Upper lobe of right lung (tissue), 1 donor: ENCODE measurements at places on chromosomes 1 and 21. TPM values are rescaled to one million over a fixed set of nuclear protein-coding genes. Genes with fewer than 3 reads are reported as not detected.

PLEKHA6 gene
- total RNA-seq, result 7.1 TPM

LCE1C gene
- total RNA-seq, result not detected

PTPN7 gene
- total RNA-seq, result 7.3 TPM

LHX8 gene
- not detected for total RNA-seq

FCAMR gene
- total RNA-seq, result not detected

CD1B gene
- total RNA-seq, result 0.61 TPM

OR2M3 gene
- not detected for total RNA-seq

- no peak overlapping the region for H3K4me3 ChIP-seq
- H3K36me3 ChIP-seq, result no peaks in the 10 kb centered on the region
- H3K27me3 ChIP-seq, result no peaks in the 10 kb centered on the region
- no peak overlapping the region for H3K27ac ChIP-seq
- DNase-seq, result no peak
- H3K4me1 ChIP-seq, result peaks cover 4% of the 10 kb centered on the region
Observed at GRCh38 chr1:31095985-31096384, 30.5 kb upstream of the PUM1 start.

DNA sequence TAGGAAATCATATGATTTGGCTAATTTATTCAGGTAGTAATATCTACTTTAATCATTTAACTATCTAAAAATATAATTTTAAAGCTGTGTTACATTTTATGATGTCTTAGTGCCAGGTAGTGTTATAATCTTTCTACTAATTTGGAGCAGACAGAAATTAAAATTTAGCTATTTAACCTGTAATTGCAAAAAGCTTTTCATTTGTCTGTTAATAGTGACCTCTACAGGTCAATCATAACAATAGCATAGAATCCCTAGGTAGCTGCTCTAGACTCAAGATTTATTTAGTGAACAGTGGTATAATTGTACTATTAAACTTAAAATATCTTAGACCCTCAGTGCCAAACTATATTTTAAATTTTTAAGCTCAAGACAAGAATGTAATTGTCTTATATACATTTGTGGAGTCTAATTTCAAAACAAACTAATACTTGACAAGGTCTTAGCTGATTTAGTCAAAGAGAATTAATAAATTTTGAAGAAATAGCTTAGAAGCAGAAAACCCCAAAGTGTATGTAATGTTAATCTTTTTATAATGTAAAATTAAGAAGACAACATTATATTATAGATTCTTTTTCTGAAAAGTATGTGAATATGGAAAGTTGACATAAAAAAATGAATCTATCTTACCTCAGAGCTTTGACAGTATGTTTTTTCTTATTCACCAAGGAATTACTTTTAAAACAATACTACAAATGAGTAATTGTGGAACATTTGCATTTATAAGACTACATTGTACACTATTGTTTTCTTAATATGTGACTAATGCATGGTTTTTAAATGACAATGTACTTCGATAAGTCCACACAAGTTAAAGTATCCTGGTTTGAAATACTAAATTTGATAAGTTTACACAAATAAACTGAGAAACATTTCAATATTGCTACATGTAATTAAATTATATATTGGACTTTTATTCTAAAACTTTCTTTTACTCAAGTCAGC is 64.1 kb upstream of the RNPC3 start:
- H3K27me3 ChIP-seq, result no peaks in the 10 kb centered on the region
- DNase-seq, result no peak

DNA sequence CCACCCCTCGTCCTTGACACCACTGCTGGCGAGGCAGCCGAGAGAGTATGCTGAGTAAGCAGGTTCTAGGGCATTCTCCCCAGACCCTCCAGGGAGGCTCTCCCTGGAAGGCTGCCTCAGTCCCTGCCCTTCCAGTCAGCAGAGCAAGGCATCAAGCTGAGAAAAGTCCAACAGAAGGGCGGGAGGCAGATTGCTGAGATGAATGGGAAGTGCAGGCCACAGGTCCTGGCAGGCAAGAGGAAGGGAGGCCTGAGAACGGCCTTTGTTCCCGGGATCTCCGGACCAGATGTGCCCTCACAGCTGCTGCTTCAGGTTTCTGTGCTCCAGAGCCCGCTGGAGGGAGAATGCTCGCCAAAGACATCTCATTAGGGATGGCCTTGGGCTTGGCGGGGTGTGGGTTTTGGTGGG is 270.0 kb upstream of the VAMP3 start:
- H3K27ac ChIP-seq, result no peak overlapping the region
- H3K4me3 ChIP-seq, result no peak overlapping the region
- no peaks in the 10 kb centered on the region for H3K4me1 ChIP-seq
- no peaks in the 10 kb centered on the region for H3K36me3 ChIP-seq
- no peaks in the 10 kb centered on the region for H3K27me3 ChIP-seq
- no peak for DNase-seq

- no peaks in the 10 kb centered on the region for H3K36me3 ChIP-seq
- DNase-seq, result peak; percentile 54
- H3K27ac ChIP-seq, result no peak overlapping the region
- no peak overlapping the region for H3K4me3 ChIP-seq
- peaks cover 9% of the 10 kb centered on the region for H3K4me1 ChIP-seq
- no peaks in the 10 kb centered on the region for H3K27me3 ChIP-seq
Observed at GRCh38 chr1:3672971-3673361, 20.6 kb downstream of the TP73 start.
